ENCODE measurements at places on chromosomes 11 and 22.
A peak's percentile ranks its signal among the peaks of the same experiment; 100 is the strongest.

GRCh38 chr11:33690290-33691065 is 10.1 kb downstream of the C11orf91 start:
- DNase-seq = no peak

DNA sequence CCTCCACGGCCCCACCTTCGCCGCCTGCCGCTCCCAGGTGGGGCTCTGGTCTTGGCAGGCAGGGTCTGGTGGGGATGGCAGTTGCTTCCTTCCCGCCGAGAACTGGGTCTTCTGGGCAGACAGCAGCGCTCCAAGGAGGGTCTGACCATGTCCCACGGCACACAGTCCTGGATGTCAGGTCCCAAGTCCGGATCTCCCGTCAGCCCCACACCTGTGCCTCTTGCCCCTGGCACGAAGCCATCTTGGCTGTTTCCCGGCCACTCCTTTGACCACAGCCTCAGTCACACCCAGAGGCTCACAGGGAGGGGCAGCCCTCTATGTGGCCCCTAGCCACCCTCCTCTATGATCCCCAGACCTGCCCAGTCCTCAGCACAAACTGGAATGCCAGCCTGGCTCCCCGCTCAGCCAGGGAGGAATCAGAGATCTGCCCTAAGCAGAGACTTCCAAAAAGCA is 14.3 kb downstream of the MUC5B start:
- no peak for DNase-seq

- no peak for DNase-seq
Measured at GRCh38 chr11:10663365-10663764, 30.2 kb downstream of the IRAG1 start.

DNA sequence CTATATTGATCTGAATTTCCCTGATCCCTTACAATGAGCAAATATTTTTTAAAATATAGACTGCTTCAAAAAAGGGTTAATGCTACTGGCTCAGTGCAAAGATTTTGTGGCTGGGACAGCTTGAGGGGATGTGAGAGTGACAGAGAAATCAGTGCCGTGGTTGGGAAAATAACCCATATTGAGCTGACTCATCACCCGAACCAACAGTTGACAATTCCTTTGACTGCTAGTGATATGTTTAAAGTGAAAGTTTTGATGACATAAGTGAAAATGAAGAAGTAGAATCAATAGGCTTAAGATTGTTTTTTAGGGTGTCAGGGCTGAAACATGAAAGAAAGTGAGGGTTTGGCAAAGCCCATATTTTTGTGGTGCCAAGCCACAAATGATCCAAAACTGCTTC is 257.1 kb upstream of the TENM4 start:
- no peak for DNase-seq

DNA sequence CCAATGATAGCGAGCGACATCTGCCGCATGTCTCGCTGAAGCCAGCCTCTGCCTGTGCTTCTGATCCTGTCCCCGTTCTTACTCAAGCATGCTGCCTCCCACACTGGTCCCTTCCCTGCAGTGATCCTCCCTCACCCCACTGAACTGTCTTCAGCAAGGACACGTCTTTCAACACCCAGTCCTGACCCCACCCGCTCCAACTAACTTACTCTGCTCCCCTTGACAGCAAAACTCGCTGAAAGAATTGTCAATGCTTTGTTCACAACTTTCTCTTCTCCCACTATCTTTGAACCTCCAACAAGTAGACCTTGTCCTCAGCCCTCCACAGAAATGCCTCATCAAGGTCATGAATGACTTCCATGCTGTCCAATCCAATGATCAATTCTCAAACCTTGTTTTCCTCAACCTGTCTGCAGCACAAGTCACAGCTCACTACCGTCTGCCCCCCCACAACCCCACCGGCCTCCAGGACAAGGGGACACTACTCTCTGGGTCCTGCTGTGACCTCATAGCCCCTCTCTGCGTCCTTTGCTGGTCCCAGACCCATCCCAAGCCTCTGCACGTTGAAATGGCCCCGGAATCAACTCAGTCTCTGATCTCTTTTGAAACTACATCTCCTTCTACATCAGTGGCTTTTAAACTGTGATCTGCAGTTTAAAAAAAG is 108.0 kb downstream of the MICAL3 start:
- DNase-seq = no peak

DNA sequence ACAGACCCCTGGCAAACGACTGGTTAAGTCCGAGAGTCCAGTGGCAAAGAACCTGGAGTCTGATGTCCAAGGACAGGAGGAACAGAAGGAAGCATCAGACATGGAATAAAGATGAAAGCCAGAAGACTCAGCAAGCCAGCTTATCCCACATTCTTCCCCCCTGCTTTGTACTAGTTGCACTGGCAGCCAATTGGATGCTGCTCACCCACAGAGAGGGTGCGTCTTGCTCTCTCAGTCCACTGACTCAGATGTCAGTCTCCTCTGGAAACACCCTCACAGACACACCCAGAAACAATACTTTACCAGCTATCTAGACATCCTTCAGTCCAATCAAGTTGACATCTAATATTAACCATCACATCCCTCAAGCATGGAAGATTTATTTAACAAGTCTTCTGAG is 1265.8 kb upstream of the CNTN5 start:
- no peak for DNase-seq

GRCh38 chr11:8177136-8177535 is 8.3 kb upstream of the RIC3 start:
- no peak for DNase-seq

DNA sequence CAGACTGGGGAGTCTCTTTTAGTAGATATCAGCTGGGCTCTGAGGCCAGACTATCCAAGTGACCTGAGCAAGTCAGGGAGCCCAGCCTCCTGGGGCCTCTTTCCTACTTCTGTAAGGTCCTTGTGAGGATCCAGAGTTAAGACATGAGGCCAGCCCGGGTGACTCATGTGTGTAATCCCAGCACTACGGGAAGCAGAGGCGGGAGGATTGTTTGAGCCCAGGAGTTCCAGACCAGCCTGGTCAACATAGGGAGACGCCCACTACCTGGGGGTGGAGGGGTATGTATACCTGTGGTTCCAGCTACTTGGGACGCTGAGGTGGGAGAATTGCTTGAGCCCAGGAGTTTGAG is 36.9 kb upstream of the POLA2 start:
- no peak for DNase-seq

- DNase-seq = no peak
Measured at GRCh38 chr22:46287873-46288751, 8.6 kb upstream of the GTSE1 start.

DNA sequence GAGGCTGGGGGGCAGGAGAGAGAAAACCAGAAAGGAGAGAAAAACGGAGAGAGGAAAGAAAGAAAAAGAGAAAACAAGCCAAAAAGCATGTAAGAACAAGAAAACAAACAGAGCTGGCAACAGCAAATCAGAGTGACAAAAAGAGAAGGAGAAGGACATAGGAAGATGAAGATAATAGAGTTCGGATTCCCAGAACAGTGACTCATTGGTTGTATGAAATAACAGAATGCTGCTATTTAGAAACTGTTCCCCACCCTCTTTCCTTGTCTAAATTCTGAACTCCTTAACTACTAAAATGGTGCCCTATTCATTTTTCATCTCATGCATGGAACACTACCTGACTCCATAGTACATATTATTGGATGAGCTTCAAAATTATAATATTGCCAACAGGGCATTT is 317.4 kb downstream of the C11orf87 start:
- no peak for DNase-seq

- DNase-seq = no peak
Measured at GRCh38 chr22:45925811-45926351, 51.1 kb downstream of the WNT7B start.

DNA sequence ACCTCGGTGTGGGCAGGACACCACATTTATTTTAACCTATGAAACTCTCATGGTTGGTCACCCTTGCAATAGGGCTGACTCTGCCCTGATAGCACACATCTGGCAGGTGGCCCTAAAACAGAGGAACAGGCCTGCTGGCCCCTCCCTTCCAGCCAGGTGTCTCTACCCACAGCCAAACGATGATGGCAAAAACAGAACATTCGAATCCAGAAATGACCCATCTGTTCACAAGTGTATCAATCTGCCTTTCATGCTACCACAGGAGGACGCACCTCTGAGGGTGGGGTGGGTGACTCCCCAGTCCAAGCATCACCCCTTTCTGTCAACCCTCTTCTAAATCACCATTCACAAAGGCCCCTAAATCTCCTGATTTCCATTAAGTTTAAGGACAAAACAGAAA is 118.1 kb downstream of the ETS1 start:
- no peak for DNase-seq

GRCh38 chr11:109519253-109519652 is 97.3 kb downstream of the C11orf87 start:
- no peak for DNase-seq

DNA sequence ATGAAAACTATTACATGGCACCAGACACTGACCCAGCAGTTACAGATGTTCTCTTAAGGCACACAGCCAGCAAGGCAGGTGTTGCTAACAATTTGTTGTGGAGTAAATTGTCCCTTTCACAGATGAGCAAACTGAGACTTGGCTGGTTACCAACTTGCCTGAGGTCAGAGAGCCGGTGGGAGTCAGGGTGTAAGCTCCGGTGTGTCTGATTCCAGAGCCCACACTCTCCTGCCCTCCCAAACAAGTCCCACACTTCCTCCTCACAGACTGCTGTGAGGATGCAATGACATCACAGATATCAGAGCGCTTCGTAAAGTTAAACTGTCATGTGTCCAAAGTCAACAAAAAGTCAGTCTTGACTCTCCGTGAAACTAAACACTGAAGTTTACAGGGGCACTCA is 12.5 kb downstream of the GDPD5 start:
- DNase-seq = no peak

GRCh38 chr11:77779935-77780334 is 40.6 kb downstream of the RSF1 start:
- DNase-seq = no peak

GRCh38 chr11:56172256-56172830 is 4.1 kb upstream of the OR5J2 start:
- DNase-seq = no peak

- DNase-seq = no peak
Measured at GRCh38 chr11:119160151-119160550, 8.4 kb upstream of the NLRX1 start.

GRCh38 chr11:124256076-124256475 is at the start of gene OR8G5:
Gene OR8G5 (plus strand): TSS chr11:124256376. CDS start chr11:124264932, 8,556 bp downstream.
- DNase-seq = no peak

DNA sequence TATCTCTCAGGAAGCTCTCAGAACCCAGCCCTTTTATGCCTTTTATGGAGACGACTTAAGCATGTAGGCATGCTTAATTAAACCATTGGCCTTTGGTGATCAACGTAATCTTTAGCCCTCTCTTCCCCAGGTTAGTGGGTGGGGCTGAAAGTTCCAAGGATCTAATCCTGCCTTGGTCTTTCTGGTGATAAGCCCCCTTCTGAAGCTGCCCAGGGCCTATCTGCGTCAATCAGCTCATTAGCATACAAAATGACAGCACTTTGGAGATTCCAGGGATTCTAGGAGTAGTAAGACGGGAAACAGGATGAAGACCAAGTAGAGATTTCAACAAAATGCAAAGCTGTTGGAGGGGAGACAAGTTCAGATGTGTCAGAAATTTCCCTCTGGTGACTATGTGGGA is 3.1 kb downstream of the FAM118A start:
- DNase-seq = no peak

DNA sequence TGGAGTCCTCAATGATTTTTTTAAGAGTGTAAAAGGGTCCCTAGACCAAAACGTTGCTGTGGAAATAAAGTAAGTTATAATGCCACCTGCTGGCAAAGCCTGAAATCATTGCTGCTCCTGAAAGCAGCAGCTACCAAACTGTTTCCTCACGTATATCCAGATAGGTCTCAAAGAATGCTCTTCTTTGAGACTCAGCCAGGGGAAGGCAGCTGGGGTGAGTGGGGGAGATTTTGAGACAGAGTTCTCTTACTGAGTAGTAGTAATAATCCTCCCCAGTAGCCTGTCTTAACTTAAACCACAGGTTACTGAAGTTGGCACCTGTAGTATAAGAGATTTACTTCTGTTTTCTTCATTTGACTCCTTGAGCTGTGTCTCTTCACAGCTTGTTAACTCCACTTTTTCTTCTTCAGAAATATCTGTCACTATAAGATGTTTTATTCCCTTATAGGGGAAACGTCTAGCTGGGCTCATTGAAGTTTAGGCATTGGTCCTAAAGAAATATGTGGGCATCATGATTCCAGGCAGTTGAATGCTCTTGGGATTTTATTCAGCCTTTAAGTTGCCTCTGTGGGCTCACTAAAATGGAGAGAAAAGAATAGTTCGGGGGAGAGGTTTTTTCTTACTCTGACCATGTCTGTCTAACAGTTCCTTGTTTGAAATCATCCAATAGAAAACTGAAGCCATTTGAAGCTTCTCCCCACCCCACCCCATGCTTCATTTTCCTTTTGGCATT is 77.9 kb downstream of the BTBD10 start:
- DNase-seq = peak; percentile 39

GRCh38 chr22:23496445-23496833 is 83.7 kb downstream of the IGLL1 start:
- no peak for DNase-seq

DNA sequence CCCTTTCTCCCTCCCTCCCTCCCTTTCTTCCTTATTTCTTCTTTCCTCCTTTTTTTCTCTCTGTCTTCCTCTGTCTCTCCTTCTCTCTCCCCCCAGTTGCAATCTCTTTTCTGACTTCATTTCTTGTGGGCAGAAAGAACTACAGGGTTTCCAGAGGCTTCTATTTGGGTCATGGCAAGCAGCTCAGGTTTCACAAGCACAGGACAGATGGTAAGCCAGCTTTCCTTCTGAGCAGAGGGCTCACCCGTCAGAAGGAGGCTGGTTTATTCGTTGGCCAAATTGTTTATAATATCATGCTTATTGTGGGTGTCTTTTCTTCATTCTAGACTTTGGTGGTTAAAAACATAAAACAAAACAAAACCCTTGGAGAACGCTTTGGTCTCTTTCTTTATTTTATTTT is 58.9 kb upstream of the CLMP start:
- DNase-seq = no peak

DNA sequence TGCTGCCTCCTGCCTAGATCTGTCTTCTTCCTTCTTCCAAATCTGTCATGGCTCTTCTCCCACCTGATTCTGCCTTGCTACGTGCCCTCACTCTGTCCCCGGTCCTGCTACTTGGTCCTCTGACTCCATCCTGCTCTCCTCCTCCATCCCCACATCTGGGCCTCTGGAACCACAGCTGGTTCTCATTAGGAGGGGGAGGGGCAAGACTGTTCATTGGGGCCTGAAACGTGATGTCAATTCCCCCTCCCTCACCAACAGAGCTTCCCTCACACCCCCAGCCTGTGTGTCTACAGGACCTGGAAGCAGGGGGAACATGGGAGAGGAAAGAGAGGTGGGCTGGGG is 9.1 kb downstream of the DCHS1 start:
- DNase-seq = no peak

DNA sequence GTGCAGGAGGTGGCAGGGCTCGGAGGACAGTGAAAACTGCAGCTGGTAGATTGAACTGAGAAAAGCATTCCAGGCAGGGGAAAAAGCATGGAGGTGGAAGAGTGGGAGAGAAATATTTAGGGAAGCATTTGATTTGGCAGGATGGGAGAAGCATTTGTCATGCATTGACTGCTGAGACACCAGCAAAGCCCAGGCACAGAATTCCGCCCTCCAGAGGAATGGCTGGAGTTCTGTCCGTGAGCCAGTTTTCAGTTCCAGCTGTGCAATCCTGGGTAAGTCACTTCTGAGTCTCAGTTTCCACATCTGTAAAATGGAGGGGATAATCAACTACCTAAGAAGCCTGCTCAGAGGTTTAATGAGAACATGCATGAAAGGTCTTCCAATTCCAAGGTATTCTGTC is 4.3 kb upstream of the TSKU start:
- DNase-seq = no peak
